ENCODE measurements at places on chromosomes 6 and 20.

DNA sequence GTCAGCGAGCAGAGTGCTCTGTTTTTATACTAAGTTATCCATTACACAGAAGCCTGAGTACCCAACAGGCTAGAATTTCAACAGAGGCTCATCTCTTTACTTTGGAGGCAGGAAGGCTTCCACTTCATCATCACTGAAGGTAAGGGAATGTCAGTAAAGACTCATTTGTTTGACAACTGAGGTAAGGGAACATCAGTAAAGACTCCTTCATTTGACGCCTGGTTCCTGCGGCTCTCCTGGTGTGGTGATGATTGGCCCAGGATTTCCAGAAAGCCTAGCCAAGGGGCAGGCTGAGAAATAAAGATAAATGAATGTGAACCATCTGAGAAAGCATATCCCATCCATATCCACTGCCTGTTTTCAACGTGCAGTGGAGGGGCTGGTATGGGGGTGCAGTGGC, 244.6 kb upstream of the ECI2 start:
- no peak for DNase-seq

GRCh38 chr6:133099573-133099972, 141.6 kb upstream of the EYA4 start:
- DNase-seq: no peak

DNA sequence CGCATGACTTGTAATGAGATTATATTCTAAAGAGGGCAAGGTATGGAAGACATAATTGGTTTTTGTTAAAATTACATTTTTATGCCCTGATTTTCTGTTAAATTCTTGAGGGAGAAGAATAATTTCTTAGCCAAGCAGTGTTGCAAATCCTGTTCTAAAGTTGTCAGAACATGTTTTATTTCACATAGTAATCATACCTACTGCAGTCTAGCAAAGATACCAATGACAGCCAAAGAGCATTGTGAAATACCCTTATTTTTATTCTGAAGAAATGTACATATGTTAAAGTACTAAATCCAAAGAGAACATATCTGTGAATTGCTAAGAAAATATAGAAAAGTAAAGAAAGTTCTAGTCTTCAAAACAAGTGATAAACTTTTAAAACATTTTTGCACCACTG, 39.6 kb upstream of the SMIM8 start:
- no peak for DNase-seq

GRCh38 chr6:5025911-5026819, 22.3 kb upstream of the RPP40 start:
- no peak for DNase-seq

DNA sequence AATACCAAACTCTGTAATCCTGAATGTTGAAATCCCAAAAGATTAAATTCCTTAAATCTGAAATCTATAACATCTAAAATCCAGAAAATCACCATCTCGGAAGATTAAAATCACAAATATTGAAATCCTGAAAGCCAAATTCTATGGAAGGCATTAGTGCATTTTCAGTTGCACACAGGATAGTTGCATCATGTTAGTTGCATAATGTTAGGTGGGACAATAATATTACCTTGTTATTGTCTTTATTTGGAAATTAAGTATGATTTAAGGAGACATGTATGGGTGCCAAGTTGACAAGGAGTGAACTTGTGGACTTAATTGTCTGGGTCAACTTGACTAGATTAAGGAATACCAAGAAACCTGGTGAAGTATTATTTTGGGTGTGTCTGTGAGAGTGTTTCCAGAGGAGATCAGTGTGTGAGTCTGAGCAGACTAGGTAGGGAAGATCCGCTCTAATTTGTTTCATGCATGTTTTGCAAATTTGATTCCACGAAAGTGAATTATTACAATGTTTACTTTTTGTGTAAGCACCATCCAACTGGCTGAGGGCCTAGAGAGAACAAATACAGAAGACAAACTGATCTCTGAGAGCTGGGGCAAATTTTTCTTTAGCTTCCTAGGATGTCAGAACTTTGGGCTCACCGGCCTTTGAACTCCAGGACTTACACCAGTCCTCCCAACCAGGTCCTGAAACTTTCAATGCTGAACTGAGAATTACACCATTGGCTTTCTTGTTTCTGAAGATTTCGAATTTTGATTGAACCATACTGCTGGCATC, 545.1 kb upstream of the IRAK1BP1 start:
- DNase-seq: no peak

- DNase-seq: no peak
Observed at GRCh38 chr20:63778857-63779256, 39.3 kb downstream of the SLC2A4RG start.

DNA sequence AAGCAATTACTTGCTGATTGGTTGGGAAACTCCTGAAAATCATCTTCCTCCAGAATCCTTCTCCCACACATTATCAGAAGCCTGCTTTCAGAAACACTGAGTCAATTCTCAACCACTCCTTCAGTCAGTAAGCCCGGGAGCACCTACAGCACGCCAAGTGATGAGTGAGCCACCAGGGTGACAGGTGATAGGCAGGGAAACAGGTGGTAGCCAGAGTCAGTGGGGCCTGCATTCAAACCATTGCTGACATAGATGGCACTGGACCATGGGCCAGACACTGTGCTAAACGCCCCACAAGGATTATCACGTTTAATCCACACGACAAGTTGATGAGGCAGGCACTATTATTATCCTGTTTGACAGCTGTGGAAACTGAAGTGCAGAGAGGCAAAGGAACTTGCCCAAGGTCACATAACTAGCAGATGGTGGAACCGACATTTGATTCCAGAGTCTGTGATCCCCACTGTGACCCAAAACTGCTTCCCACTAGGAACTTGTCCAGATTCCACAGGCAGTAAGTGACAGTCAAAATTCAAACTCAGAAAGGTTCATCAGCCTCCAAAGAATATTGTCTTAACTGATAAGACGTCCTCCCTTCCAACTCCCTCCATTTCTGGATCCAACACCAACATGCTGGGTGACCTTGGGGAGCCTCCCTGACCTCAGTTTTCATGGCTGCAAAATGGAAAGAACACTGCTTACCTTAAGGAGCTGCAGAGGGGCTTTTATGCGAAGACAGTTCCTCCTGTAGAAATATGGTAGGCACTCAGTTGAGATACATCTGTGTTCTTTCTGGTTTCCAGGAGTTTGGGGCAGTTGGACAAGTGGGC, 23.9 kb upstream of the TOP1 start:
- no peak for DNase-seq

DNA sequence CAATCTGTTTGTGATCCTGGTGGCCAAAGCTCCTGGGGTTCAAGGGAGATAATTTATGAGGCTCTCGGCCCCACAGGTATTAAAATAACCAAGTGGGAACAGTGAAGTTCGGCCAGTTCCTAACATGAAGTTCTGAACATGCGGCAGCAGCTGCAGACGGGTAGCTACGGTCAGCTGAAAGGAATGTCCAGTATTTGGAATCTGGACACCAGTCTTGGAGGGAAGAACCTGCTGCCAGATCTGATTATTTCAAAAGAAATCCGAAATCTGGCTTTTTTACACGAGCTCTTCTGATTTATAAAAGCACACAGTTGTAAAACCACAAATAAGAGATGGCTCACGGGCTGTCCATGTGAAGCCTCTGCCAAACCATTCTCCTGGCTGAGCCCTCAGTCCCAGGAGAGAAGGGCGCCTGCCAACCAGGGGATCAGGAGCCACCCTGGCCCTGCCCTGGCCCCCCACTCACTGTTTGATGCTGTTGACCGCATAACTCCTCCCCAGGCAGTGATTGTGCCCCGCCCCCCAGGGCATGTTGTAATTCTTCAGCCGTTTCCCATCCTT, 28.2 kb upstream of the KCNB1 start:
- no peak for DNase-seq

- no peak for DNase-seq
Observed at GRCh38 chr6:105492706-105493673, 90.1 kb upstream of the PREP start.

GRCh38 chr6:167647306-167647705, 179.4 kb upstream of the AFDN start:
- DNase-seq: no peak

GRCh38 chr6:111154981-111155380, 67.7 kb downstream of the SLC16A10 start:
- no peak for DNase-seq

GRCh38 chr20:49136817-49137571, 51.1 kb downstream of the STAU1 start:
- no peak for DNase-seq

DNA sequence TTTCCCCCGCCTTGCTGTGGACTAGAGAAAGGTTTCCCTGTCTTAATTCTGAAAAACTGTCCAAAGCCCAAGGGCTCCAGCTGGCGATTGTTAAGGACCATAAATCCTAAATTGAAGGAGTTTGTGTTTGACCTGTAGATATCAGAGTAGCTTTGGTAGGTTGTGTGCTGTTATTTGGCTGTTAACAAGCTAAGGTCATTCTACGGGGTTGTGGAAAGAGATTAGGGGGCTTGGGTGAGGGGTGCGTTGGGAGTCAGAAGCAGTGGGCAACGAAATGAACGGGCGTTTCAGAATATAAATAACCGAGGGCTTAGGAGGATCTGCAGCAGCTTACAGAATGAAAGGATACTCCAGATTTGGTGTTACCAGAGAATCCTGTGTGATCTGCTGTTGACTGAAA, 32.6 kb upstream of the BTN3A2 start:
- DNase-seq: no peak

DNA sequence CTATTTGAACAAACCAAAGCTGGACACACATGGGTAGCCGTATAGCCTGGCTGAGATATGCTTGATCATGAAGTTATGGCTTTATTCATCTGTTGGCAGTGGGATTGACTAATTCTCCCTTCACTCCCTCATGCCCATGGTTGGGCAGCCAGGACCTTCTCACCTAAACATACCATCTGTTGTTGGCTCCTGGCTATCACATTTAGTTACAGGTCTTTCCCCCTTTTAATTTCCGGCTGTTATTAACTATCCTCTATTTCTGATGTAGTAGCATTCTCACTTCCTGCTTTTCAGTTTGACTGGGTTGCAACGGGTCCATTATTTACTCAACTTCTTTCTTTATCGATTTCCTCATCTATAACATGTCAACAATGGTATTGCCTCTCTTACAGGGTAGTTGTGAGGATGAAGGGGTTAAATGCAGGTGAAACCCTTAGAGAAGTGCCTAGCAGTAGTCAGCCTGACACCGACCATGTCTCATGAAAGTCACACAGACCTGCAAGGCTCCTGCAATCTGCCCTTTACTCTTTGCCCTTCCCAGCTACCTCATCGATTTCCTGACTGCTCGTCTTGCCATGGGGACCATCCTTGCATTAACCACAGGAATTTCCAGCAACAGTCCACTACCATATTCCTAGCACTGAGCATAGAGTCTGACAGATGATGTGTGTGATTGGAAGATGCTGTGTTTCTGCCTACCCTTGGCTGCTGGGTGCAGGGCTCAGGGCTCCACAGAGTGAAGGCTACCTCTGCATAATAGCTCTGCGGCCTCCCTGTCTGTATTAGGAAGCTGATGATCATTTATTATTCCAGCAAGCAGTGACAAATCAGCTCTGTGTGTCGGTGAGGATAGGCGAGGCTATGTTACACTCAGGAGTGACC, 42.2 kb downstream of the PPP1R14C start:
- DNase-seq: no peak

- DNase-seq: no peak
Observed at GRCh38 chr6:134521116-134521501, 203.2 kb upstream of the SGK1 start.

DNA sequence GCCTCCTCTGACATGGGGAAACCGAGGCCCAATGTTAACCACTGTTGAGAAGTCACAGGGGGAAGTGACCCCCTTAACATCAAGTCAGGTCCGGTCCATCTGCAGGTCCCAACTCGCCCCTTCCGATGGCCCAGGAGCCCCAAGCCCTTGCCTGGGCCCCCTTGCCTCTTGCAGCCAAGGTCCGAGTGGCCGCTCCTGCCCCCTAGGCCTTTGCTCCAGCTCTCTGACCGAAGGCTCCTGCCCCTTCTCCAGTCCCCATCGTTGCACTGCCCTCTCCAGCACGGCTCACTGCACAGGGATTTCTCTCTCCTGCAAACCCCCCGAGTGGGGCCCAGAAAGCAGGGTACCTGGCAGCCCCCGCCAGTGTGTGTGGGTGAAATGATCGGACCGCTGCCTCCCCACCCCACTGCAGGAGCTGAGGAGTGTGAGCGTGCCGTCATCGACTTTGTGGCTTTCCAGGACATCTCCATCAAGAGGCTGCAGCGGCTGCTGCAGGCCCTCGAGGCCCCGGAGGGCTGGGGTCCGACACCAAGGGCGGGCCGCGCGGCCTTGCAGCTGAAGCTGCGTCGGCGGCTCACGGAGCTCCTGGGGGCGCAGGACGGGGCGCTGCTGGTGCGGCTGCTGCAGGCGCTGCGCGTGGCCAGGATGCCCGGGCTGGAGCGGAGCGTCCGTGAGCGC, 1.6 kb downstream of the TNFRSF6B start:
- no peak for DNase-seq

GRCh38 chr6:108807928-108808327, 40.3 kb upstream of the ARMC2 start:
- no peak for DNase-seq

GRCh38 chr6:81553216-81553615, 199.3 kb downstream of the TENT5A start:
- no peak for DNase-seq

DNA sequence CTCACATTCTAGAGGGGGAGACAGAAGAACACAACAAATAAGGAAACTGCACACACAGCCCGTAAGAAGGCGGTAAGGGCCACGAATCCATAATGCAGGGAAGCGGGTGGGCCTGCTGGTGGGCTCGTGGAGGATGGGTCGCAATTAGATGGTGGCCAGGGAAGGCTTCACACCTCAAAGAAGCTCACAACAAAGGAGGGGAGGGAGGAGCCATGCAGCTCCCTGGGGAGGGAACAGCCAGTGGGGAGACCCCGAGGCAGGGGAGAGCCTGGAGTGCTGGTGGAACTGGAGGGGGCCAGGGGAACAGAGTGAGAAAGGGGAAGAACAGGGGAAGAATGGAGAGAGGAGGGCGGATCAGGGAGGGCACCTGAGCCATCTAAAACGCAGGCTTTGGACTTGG, 13.4 kb downstream of the SRC start:
- DNase-seq: no peak

DNA sequence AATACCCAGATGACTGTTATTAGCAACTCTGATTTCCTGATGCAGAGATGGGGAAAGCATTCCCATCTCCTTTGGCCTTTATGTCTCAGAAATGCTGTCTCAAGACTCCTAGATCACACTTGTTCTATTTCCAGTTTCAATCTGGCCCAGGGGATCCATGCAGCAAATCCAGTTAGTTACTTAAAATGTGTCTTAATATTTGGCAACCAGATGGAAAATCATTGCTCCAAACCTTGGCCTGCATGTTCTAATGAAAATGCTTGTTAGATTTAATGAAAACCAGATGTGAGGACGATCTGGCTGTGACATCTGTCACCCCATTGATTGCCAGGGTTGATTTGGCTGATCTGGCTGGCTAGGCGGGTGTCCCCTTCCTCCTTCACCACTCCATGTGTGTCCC, 125.2 kb downstream of the TSHZ2 start:
- no peak for DNase-seq

DNA sequence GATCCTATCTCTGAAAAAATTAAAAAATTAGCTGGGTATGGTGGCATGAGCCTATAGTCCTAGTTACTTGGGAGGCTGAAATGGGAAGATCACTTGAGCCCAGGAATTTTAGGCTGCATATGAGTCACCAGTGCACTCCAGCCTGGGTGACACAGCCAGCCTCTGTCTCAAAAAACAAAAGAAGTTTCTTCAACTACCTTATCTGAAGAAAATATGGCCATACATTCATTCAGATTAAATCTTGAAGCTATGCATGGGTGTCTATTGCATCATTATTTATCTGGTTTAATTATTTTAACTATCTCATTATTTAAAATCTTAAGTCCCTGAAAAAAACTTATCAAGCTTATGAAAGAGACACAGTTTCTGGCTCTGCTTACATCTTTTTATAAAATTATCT, 204.1 kb downstream of the SIM1 start:
- DNase-seq: no peak

- DNase-seq: no peak
Observed at GRCh38 chr6:157592541-157592940, 211.6 kb downstream of the ZDHHC14 start.
